ENCODE measurements at places on chromosomes 6 and 20.

- no peak for DNase-seq
Observed at GRCh38 chr6:44487002-44487401, 99.5 kb downstream of the CDC5L start.

GRCh38 chr6:53244399-53244931 lies 95.8 kb upstream of the GCM1 start:
- DNase-seq, result no peak

GRCh38 chr20:51760905-51761546 lies 7.2 kb downstream of the ATP9A start:
- DNase-seq, result no peak

- peak; percentile 80 for DNase-seq
Observed at GRCh38 chr20:10805764-10806163, 132.0 kb upstream of the JAG1 start.

- no peak for DNase-seq
Observed at GRCh38 chr6:66245231-66245630, 538.2 kb upstream of the EYS start.

- DNase-seq, result no peak
Observed at GRCh38 chr20:52269321-52269720, 77.7 kb upstream of the ZFP64 start.

DNA sequence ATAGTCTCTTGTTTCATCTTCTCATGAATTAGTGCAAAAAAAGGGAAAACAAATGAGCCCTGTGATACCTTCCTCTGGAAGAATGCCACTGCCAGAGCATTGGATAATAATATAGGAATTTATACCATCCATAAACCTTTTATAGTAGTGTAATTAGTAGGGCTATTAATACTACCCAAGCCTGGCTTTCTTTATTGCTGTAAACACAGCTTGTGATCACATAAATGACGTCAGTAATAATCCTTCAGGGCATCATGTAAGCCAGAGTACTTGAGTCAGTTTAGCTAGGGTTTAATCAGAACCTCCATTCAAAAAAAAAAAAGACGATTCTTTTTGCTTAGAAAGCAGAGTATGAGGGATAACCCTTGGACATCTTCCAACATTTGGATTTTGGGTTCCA lies 264.8 kb downstream of the SLC35F1 start:
- no peak for DNase-seq

DNA sequence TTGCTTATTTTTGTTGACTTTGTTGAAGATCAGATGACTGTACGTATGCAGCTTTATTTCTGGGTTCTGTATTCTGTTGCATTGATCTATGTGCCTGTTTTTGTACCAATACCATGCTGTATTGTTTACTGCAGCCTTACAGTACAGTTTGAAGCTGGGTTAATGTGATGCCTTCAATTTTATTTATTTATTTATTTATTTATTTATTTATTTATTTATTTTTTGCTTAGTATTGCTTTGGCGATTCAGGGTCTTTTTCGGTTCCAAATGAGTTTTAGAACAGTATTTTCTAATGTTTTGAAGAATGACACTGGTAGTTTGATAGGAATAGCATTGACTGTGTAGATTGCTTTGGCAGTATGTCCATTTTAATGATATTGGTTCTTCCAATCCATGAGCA lies 210.3 kb downstream of the EPM2A start:
- no peak for DNase-seq

DNA sequence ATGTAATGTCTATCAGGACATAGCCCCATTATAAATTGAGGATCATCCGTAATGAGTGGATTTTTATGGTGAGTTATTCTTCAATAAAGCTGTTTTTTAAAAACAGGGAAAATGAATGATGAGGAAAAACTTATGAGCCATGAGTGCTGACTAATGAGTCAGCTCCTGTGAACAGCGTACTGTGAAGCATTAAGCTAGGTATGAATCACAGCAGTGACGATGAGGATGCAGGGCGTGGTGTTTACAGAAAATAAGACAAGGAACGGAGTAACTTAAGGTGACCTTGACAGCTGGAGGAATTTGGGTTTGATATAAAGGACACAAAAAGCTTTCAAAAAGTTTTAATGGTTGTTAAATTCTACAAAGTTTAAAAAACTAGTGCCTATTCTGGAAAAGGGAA lies 96.3 kb downstream of the FOXF2 start:
- DNase-seq, result no peak

- DNase-seq, result no peak
Observed at GRCh38 chr20:61819574-61819846, 246.2 kb downstream of the TAF4 start.

Measured in esophagus muscularis mucosa (tissue), 4 donors.